ENCODE measurements at places on chromosomes 1 and 21.

- no peak for DNase-seq
These were observed 1.8 kb downstream of the ARNT start for GRCh38 chr1:150874455-150875196.

DNA sequence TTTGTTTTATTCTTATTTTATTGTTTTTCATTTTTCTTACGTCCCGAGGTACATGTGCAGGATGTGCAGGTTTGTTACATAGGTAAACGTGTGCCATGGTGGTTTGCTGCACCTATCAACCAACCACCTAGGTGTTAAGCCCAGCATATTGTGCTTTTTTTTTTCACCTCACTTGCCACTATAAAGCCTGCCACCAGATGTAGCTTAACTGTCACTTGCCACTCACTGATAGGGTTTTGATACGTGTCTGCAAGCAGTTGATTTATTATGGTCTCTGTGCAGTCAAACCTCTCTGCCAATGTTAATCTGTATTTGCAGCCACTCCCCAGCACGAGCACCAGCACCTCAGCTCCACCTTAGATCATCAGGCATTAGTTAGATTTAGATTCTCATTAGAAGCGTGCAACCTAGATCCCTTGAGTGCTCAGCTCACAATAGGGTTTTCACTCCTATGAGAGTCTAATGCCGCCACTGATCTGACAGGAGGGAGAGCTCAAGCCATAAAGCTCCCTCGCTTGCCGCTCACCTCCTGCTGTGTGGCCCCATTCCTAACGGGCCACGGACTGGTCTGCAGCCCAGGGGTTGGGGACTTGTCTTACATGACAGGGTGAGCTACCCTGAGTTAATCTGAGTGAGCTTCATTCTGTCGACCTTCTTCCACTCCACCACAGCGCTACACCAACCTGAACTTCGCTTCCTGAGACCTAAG lies 17.9 kb upstream of the ABCG1 start:
- no peak for DNase-seq

GRCh38 chr1:116306840-116307442 lies 66.1 kb upstream of the ATP1A1 start:
- DNase-seq, result no peak

- DNase-seq, result no peak
These were observed 15.7 kb downstream of the ABCD3 start for GRCh38 chr1:94433866-94434265.

DNA sequence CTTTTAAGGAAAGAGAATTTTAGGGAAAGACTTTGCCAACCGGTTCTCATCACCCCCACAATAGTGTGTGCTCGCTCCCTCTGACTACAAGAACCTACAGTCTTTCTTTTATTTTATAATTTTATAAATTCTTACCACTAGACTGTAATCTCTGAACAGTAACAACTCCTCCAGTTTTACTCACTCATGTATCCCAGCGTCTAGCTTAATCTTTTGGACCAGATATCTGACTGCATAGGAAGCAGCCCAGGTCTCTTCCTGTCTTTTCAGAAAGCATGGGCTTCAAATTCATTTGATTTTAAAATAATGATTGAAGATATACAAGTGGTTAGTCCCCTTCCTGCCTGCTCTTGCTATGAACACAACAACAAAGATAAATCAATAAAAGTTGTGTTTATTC lies 19.0 kb upstream of the DUSP10 start:
- no peak for DNase-seq

- DNase-seq, result no peak
These were observed 18.9 kb upstream of the COL6A1 start for GRCh38 chr21:45962531-45963231.

GRCh38 chr1:186144505-186144904 lies 230.5 kb downstream of the TPR start:
- no peak for DNase-seq

DNA sequence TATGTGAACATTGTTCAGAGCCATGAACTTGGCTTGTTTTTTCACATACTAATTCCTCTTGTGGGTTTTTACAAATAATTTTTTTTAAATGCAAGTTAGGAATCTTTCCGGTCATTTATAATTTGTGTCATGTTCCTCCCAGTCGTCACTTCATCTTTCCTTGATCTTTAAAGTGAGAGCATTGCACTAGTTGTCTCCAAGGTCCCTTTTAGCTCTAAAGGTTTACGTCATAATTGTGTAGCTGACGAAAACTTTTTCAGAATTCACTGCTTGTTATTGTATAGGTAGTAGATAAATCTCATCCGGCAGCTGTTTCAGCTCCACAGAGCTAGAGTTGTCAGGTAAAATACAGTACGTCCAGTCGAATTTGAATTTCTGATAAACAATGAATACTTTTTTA lies 33.6 kb downstream of the SOAT1 start:
- DNase-seq, result no peak

GRCh38 chr1:168433238-168433637 lies 110.6 kb downstream of the XCL2 start:
- DNase-seq, result no peak

DNA sequence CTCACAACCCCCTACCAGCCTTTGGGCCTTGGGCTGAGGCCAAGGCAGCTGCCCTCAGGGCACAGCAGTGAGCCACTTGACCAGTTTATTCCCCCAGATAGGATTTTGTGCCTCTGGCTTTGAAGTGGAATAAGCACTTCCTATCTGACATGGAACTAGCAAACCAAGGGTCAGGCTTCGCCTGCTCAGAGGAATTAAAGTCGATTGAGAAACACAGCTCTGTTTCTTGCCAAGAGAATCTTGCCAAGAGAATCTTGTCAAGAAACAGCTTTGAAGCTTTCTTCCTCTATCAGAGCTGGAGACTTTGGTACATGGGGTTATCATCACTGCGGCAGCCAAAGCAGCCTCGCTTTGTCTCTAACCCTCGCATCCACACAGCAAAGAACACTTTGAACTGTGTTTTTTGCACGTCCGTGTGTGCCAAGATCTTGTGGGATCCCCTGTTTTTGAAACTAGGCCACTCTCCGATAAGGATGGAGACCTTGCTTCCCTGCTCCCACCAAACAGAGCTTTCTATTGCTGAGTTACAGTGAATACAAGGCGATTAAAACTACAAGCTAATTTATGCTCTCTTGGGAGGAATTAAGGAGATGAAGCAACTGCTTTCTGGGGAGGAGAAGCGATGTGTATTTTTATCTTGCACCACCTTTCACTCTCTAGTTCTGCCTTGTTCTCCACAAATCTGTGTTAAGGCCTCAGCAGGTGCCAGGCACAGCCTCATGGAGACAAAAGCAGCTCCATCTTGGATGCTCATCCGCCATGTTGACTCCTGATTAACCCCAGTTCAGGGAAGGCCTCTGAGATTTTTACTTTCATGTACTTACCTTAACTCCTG lies 67.3 kb downstream of the RHOU start:
- DNase-seq, result no peak

- no peak for DNase-seq
These were observed 1.1 kb downstream of the SHISAL2A start for GRCh38 chr1:52634111-52634510.

DNA sequence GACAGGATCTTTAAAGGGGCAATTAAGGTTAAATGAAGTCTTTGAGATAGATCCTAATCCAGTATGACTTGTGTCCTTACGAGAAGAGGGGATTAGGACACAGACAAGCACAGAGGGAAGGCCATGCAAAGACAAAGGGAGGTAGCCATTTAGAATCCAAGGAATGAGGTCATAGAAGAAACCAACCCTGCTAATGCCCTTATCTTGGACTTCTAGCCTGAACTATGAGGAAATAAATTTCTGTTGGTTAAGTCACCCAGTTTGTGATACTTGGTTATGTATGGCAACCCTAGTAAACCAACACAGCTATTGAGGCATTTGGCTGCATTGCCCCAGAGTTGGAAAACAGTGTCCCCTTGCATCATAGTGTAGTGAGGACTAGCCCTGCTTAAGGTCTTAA lies 121.3 kb downstream of the MAST2 start:
- DNase-seq, result no peak

- no peak for DNase-seq
These were observed 147.8 kb downstream of the TLR5 start for GRCh38 chr1:222995236-222995580.

GRCh38 chr1:165355977-165356811 lies at the start of gene LMX1A:
Gene LMX1A, minus strand, starts transcription at chr1:165356715. Its CDS starts 1,156 bp downstream, at chr1:165355559.
- no peak for DNase-seq

DNA sequence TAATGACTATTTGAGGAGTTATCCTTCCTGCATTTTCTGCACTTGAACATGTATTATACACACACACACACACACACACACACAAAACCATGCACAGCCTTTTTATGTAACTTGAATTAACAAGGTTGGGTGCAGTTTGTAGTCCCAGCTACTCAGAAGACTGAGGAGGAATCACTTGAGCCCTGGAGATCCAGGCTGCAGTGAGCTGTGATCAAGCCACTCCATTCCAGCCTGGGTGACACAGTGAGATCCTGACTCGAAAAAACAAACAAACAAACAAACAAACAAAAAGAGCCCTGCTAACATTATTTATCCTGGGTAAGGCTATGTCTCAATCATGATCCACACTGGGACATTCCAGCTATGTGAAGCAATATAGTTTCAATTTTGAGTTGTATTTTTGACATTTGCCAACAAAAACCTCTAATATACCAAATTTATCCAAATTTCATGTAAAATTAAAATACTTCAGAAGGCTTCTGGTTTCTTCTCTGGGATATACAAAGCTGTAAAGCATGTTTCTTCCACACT lies 156.8 kb downstream of the NTPCR start:
- no peak for DNase-seq

DNA sequence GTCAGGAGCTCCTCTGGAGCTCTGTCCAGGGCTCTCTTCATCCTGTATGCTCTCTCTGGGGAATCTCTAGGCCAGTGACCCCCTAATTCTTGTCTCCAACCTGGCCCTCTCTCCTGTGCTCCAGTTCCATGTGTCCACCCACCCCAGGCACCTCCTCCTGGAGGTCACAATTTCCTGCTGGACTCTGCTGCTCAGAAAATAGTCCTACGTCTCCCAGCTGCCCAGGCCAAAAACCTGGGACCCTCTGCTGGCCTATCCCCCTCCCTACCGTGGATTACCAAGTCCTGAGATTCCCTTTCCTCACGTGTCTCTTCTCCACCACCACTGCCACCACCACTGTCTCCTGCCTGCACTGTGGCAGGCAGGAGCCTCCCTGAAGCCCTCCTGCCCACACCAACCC lies 11.7 kb downstream of the NES start:
- DNase-seq, result no peak

GRCh38 chr1:47708658-47709018 lies 270.8 kb downstream of the FOXD2 start:
- DNase-seq, result no peak

- DNase-seq, result no peak
These were observed 315.0 kb upstream of the NRIP1 start for GRCh38 chr21:15379776-15380175.

GRCh38 chr1:69919129-69919921 lies 286.1 kb downstream of the LRRC40 start:
- peak; percentile 35 for DNase-seq

GRCh38 chr1:192969091-192969490 lies 90.1 kb downstream of the UCHL5 start:
- no peak for DNase-seq

DNA sequence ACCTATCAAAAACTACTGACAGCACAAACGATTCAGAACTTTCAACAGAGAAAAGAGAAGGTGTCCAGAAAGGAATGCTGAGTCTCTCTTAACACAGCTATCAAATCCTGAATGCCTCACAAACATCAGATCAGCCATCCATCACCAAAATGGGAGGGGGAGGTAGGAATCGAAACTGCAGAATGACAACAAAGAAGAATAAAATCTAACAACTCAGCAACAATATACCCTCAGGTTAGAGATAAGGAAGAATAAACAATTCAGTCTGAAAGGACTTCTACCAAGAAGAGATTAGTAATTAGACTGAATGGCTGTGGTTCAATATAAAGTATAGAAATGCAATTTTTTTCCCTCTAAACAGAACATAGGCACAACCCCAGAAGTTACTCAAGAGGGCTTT lies 94.4 kb downstream of the RERE start:
- no peak for DNase-seq

DNA sequence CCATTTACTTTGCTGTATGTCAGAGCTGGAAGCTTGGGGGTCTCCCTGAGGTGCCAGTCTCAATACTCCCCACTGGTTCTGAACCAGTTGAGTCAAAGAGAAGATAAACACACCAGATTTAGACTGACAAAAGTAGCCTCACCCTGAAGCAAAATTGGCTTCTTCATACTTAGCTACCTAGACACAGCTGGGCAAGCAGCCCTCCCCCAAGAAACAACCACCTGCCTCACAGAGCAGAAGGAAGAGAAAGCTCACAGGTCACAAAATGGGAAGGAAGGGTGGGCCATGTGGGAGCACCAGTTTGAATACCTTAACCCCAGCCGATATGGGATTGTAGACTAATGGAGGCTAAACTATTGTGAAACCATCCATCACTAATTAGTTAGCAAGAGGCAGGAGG lies 24.6 kb upstream of the MYSM1 start:
- DNase-seq, result no peak

DNA sequence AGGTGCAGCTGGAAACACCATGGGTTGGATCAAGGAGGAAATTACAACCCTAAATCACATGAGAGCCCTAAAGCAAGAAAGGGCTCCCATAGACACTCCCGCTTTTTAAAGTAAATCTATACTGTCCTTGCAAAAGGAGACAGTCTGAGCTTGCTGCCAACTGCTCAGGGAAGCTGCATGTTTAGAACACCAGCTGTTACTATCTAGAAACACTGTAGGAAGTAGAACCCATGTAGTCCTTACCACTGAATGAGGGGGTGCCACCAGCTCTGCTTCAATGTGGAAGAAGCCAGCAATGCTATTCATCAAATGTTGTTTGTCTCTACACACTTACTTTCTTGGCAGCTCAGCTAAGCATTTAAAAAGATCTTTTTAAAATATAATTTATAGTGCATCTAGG lies 79.8 kb downstream of the PIGK start:
- DNase-seq, result no peak

DNA sequence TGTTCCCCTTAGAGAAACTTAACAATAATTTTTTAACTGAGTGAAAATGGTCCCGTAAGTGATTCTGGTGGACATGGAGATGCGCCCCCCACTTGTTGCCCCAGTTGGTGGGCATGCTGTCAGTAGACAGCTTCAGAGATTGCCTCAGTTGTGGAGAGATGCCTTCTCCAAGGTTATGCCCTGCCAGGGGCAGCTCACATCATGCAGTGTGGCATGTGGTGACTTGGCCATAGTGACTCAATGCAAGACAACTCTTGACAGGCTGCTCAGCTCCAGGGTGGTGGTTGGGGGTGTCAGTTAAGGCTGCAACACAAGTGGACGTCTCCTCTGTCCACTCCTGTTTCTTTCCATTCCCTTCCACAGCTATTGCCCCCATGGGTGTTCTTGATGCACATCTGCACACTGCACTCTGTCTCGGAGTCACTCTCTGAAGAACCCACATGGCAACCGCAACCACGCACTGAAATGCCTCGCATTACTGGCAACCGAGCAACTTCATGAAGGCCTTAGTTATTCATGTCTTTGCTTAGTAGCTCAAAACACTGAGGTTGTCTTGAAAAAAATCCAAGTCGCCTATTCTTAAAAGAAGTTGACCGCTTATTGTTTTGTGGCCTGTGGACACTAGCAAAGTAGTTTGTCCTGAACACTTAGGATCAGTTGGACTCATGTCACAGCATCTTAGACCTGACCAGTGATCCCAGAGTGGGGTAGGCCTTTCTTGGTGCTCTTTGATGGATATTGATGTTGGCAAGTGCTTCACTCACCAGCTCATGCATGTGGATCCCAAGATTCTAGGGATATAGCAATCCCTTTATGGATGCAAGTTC lies 54.8 kb upstream of the USP1 start:
- no peak for DNase-seq
